ENCODE measurements at places on chromosomes 4 and X.

- no peak for DNase-seq
Measured at GRCh38 chrX:71177327-71177726, 32.7 kb downstream of the NLGN3 start.

- DNase-seq = no peak
Measured at GRCh38 chrX:39381422-39381821, 580.2 kb downstream of the MID1IP1 start.

DNA sequence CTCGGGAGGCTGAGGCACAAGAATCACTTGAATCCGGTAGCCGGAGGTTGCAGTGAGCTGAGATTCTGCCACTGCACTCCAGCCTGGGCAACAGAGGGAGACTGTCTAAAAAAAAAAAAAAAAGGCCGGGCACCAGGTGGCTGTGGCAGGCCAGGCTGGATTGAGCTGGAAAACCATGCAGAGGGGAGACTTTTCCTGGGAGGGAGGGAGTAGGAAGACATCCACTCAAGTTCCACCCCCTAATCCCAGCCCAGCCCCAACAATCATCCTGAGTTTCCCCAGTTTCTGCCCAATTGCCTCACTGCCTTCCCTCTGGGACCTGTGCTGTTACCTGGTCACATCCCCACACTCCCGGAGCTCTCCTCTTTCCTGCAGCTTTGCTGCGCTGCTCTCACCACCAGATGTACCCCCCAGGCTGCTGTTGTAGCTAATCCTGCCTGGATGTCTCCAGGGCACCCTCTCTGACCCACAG is 9.0 kb upstream of the TSPYL2 start:
- peak; percentile 52 for DNase-seq

- no peak for DNase-seq
Measured at GRCh38 chr4:113447769-113448168, 313.8 kb downstream of the CAMK2D start.

DNA sequence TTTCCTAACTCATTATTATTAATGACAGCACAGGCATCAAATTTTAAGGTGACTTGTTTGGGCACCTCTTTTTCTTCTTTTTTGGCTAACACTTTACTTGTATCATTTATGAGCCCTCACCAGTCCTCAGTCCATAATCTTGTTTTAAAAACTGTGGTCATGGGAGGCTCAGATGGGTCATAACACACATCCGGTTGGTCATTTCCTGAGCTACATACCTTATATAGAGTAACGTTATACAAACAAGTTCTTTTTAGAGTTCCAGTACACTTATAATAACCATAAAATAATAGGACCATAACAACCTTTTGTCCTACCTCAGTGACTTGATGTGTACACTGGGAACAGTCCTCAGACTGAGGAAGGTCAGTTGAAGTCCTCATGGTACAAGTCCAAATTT is 21.1 kb upstream of the PLS3 start:
- DNase-seq = no peak

DNA sequence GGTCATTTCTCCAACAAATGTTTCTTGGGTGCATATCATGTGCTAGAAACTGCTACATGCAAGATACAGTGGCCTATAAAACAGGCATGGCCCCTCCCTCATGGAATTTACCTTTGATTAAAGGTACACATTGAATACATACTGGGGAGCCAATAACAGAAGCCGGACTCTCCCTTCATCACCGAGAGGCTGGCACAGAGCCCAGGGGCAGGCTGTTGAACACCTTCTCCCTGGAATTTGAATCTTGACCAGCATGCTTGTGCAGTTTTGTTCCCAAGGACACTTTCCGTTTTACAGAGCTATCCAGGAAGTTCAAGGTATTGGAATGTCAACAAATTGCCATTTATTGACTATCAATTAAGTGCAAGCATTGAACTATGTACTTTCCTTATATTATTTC is 33.2 kb downstream of the PPARGC1A start:
- DNase-seq = no peak

DNA sequence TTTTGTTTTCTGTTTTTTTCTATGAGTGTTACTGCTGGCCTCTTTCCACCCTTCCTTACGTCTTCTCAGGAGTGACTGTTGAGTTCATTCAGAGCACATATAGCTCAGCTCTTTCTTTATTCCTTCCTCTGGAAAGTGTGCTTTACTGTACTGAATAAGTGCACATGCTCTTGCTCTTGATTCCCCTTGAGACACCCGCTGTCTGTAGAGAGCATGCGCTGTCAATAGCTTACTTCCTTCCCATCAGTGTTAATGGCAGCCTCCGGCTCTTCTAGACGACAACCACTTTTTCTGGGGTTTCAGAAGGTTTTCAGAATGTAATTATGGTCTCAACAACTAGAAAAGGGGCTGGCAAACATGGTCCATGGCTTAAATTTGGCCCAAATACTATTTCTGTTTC is 504.9 kb downstream of the C4orf33 start:
- DNase-seq = no peak

GRCh38 chr4:13907255-13907751 is 279.8 kb upstream of the BOD1L1 start:
- DNase-seq = no peak

- peak; percentile 6 for DNase-seq
Measured at GRCh38 chrX:3678328-3678727, 35.1 kb downstream of the PRKX start.

DNA sequence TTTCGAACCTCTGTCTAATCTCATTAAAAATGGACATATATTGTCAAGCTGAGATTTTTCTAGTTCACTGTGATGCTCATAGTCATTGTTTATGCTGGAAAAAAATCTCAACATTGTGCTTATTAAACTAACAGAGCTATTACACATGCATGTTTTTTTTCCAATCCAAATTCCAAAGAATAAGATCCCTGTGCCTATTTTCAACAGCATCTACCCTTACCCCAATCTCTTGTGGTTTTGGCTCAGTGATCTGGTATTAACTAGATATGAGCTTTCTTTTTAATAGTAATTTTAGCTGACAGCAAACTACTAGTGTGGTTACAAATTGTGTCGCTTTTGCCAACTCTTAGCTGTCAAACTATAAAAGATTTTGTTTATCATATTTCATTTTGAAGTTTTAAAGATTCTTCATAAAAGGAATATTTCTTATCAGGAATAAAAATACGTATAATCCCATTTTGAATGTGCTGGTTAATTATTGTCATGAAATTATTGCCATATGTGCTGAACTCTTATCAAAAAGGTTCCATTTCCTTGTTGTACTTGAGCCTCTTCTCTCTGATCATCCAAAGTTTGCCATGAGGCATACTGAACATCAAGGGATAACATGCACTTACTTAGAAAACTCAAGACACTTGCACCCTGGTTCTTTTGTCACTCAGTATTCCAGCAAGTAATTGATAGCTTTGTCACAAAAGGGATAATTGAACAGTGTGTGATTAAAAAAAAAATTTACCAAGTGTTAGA is 241.2 kb downstream of the ARHGAP24 start:
- DNase-seq = no peak

DNA sequence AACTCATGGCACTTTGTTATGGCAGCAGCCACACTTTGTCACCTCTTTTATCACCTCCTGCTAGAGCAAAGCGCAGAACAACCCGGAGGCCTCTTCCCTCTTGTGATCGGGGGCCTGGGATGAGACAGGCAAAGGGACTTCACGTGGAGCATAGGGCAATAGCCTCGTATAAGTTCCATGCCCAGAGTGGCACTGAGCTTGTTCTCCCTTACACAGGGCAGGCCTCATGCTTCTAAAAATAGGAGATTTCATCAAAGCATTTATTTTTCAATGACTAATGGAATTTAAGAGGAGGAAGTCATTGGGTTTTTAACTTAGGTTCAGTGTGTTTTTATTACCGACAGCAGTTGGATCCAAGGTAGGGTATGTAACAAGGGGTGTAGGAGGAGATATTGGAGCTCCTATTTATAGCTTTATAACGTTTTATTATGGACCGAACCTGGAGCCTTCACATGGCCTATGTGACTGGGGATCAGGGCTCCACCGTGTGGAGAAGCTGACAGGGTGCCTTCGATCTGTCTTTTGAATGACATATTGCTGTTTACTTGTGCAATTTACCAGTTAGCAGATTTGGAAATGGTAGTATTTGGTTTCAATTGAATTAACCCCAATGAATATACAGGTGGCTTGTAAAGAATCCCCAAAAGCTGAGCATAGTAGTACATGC is 93.8 kb downstream of the SLC2A9 start:
- DNase-seq = no peak

GRCh38 chrX:39953879-39954278 is 143.9 kb downstream of the BCOR start:
- DNase-seq = peak; percentile 17

DNA sequence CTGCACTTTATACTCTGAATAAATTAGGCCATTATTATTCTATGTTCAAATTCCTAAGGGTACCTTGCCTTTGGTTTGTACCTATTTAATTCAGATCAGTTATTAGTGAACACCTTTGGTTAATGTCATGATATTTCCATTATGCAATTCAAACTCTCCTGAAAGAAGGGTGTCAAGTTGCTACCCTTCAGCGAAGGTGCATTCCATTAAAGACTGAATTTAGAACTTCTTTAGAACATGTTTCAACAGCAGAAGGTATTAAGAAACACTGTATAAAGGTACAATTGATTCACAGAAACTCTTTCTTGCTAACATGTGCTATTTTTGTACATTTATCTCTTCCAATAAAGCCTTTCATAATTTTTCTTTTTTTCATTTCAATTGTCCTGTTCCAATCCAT is 1545.4 kb upstream of the PCDH10 start:
- DNase-seq = no peak

DNA sequence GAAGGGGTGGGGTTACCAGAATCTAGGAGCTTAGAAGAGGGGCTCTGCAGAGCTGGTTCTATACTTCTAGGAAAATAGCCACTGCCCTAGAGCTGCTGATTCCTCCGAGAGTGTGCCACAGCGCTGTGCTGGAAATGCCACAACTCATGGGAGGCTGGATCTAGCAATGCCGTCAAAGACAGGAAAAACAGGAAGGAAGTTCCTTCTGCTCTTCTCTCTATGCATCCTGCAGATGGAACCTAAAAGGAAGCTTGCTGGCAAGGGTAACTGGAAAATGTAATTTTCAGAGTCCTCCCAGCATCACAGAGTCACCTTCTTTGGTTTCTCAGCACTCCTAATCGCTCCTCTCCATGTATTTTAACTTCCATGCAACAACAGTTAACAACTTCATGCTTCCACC is 121.2 kb upstream of the TLL1 start:
- no peak for DNase-seq

DNA sequence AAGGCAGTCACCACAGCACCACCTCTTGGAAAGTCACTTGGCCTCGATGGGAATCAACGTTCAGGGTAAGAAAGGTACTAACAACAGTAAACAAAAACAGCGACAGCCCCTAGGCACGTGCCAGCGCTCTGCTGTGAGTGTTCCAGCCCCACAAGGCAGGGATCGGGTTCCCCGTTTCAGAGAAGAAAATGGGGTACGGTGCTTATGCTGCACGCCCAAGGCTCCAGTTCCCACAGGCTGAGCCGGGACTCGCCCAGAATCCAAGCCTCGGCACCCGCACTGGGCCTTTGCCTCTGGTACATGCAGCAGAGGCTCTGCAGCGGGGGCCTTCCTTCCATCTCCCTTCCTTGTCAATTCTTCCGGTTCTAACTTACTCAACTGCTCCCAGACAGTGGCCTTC is 37.3 kb downstream of the WDR1 start:
- DNase-seq = no peak

- DNase-seq = no peak
Measured at GRCh38 chrX:39750848-39751247, 346.9 kb downstream of the BCOR start.

DNA sequence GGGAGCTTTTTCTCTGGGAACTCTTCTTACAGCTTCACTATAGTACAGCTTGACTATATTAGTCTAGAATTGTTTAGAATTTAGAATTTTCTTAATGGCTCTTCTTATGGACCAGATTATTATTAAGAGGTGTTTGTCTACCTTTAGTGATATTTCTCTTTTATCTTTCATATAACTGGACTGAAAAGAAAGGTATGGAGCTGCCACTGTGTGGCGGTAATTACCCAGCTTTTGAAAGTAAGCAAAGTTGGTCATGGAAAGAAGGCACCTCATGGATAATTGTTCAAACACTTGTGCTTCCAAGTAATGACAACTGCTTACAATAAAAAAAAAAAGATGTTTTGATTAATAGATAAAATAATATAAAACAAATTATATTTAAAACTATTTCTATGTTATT is 1112.5 kb downstream of the TECRL start:
- peak; percentile 3 for DNase-seq

GRCh38 chrX:109872021-109872732 is 130.7 kb upstream of the TMEM164 start:
- DNase-seq = no peak

DNA sequence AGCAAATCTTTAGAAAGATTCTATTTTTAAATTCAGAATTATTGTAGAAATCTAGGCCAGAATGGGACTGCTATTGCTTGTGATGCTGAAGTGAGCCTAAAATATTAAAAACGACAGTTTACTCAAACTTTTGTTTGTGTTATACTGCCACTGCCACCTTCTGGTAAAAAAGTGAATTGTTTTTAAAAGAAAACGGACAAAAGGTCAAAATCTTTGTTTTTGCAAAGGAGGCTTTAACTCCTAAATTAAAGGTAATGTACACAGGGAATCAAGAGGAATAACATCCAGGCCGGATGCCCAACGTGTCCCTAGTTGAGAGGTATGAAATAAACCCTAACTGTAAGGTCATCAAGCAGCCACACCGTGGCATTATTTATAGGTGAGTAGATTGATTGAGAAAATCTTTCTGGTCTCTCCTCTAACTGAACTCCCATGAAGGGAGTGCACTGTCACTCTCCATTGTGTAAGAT is 338.3 kb upstream of the GALNT7 start:
- peak; percentile 31 for DNase-seq
